ENCODE measurements at places on chromosomes 2 and 18. TPM values are rescaled to one million over a fixed set of nuclear protein-coding genes. Genes with fewer than 3 reads are reported as not detected.

DNA sequence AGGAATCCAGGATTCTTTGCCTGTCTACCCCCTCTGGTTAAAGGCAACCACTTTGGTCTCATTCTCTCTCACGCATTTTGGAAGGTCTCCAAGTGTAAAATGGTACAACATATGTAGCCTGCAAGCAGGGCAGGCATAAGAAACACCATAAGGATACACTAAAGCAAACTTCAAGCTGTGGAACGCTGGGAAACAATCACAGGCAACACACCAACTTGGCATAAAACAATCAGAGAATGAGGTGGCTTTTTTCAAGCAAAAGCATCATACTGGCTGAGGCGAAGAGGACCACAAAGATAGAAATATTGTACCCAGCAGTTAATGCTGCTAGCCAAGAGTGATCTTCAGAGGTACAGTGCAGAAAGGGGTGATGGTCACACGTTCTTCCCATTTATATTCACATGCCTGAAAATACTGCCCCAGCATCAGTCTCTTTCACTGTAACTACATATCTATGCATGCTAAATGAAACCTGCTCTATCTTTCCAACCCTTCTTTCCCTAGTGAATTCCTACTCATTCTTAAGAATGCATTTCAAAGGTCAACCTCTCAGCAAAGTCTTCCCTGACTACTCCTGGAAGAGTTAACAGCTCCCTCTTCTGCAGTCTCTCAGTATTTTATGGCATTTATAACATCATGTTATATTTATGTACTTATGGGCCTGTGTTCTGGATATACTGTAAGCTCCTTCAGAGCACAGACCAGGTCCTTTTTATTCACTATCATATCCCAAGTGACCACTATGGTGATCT lies 71.9 kb upstream of the GALNT5 start:
- DNase-seq: no peak

- DNase-seq: no peak
Measured at GRCh38 chr2:196849895-196850294, 40.7 kb upstream of the C2orf66 start.

- peak; percentile 94 for DNase-seq
Measured at GRCh38 chr18:46104128-46104911, at the start of gene HAUS1. Gene HAUS1, plus strand, starts transcription at chr18:46104385. Its CDS starts 27 bp downstream, at chr18:46104412.

DNA sequence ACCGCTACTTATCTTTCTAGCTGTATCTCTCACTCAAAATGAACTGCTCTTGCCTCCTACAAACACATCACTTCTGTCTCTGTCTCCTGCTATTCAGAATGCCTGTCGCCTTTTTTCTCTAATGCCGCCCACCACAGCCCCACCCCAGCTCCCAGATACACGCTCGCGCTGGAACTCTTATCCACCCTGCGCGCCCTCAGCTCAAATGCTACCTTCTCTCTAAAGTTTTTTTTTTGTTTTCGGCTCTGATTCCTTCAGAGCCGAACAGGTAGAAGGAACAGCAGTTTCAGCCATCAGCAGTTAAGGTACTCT lies 3.9 kb upstream of the SOS1 start:
- DNase-seq: no peak

Gene RAX
- not detected for polyA plus RNA-seq

Gene COBLL1
- polyA plus RNA-seq: 142 TPM

Gene ITPRIPL1
- 5.2 TPM for polyA plus RNA-seq
